ENCODE measurements at places on chromosomes 4 and X.

DNA sequence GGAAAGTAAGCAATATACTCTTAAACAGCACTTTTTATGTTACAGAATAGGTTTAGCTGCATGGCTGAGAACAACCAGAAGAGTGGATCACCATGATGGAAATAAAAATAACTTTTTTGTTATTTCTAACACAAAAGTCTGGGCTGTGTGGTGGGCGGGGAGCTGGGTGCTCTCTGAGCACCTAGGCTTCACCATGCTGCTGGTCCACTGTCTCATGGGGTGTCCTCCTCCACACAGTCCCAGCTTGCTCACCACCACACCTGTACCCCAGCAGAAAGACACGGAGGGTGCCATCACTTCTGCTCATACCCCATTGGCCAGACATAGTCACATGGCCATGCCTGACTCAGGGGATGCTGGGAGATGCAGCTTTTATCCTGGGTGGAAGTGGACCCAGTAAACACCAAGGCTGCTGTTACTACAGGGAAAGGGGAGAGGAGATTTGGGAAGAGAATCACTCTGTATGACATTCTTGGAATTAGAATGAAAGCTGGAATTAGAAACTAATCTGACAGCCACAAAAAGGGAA is 45.0 kb downstream of the CPZ start:
- H3K4me3 ChIP-seq = no peak overlapping the region
- H3K4me1 ChIP-seq = no peaks in the 10 kb centered on the region
- H3K27me3 ChIP-seq = peaks cover 45% of the 10 kb centered on the region
- H3K36me3 ChIP-seq = no peaks in the 10 kb centered on the region
- DNase-seq = no peak

DNA sequence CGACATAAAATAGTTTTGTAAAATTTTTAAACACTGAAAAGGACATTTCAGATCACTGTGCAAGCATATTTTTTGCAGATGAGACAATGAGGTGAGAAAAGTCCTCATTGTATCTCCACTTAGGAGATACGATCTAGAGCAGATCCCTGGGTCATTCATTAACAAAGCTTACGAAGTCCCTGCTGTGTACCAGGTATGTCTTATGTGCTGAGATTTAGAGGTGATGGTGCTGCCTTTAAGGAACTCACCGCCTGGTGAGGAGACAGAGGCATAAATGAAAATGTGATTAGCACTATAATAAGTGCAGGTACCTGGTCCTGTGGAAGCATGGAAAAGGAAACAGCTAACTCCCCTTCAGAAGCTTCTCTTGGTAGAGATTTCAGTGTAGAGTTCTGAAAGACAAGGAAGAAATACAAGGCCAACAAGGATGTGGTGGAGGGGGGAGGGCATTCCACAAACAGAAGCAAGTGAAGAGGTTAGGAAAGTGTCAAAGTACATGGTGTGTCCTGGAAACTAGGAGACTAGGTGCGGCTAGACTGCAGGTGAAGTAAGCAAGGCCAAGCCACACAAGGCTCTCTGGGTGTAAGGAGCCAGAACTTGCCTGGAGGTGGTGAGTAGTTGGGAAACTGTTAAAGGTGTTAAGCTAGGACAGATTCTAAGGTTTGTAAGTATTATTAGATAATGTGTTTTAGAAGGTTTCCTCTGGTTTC is 1.5 kb upstream of the NDNF start:
- H3K36me3 ChIP-seq = no peaks in the 10 kb centered on the region
- no peak overlapping the region for H3K4me3 ChIP-seq
- peaks cover 25% of the 10 kb centered on the region for H3K4me1 ChIP-seq
- no peak for DNase-seq
- H3K27ac ChIP-seq = no peak overlapping the region

DNA sequence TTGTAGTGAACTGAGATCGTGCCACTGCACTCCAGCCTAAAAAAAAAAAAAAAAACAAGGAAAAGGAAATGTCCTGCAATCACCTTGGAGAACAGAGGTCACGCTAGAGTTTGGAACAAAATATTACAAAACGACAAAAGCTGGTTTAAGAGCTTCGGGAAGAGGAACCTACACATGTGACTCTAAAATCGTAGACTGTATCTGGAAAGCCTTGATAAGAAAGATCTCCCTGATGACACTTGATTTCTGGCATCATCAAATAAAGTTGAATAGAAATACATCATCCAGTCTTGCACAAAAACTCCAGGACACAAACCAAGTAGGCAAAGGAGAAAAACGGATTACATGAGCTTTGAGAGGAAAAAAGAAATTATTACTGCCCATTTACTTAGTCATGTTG is 31.1 kb upstream of the DOCK11 start:
- no peaks in the 10 kb centered on the region for H3K27me3 ChIP-seq
- no peak overlapping the region for H3K4me3 ChIP-seq
- no peaks in the 10 kb centered on the region for H3K4me1 ChIP-seq

DNA sequence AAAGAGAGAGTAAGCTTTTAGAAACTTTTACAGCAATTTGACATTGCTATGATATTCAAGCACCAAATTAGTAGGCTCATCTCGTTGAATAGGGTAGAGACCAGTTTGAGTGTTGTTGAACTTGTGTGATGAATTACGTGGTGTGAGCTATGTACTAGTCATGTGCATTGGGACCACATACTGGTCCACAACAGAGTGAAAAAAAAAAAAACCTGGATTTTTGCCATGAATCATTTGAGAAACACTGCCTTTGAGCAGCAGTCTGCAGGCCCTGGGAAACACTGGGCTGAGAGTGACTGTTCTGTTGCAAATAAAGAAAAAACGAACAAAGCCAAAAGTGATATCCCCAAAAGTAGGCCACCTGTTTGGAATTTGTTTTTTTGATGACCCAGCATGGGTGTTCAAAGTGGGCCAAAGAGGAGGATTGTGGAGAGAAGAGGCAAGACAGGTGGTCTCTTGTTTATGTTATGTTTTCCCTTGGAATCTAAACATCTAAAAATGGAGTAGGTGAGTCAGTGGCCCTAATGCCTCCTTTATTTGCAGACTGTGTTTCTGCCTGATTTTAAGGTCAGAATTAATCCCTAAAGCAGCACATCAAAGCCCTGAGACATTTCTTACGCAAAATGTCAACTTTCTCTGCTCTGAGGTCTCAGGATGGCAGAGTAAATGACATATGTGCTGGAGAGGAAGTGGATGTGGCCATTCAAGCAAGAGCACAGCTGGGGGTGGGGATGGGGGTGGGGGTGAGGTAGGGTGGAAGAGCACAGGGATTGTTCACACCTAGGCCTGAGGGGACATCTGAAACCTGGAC is 33.5 kb downstream of the TAF7L start:
- H3K27ac ChIP-seq = no peak overlapping the region
- H3K27me3 ChIP-seq = no peaks in the 10 kb centered on the region
- no peaks in the 10 kb centered on the region for H3K4me1 ChIP-seq
- DNase-seq = no peak

DNA sequence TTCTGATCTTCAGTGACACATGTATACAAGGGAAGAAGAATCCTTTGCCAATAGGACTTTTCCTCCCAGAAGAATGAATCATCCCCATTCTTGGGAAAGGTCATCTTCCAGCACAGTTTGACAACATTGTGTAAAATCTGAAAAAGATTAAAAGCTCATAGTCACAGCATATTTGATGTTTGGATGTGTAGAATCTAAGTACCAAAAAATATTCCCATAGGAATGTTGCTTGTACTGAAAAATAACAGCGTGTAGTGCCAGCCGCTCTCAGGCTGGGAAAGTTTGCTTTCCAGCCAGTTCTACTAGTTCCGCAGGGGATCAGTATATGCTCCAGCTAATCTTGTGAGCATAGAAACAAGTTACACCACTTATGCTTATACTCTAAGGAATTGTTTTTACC is 74.7 kb upstream of the IL13RA1 start:
- H3K4me3 ChIP-seq = no peak overlapping the region
- H3K36me3 ChIP-seq = no peaks in the 10 kb centered on the region
- no peak overlapping the region for H3K27ac ChIP-seq
- H3K27me3 ChIP-seq = peaks cover 9% of the 10 kb centered on the region
- no peaks in the 10 kb centered on the region for H3K4me1 ChIP-seq

DNA sequence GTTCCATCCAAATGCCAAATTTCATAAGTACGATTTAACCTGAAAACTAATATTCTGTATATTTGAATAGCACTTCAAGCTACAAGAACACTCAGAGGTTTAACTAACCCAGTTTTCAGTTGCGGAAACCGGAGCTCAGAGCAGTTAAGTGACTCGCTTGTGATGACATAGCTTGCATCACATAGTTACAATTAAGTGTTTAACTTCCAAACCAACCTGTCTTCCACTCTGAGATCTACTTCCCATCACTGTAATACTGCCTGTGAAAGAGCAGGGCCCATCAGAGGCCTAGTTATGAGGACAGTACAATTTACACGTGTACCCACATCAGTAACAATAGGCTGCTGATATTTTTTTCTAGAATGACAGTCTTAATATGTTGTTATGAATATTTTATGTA is 120.3 kb downstream of the MAD2L1 start:
- DNase-seq = no peak
- peaks cover 6% of the 10 kb centered on the region for H3K4me1 ChIP-seq
- H3K27ac ChIP-seq = no peak overlapping the region
- H3K27me3 ChIP-seq = no peaks in the 10 kb centered on the region
- H3K36me3 ChIP-seq = no peaks in the 10 kb centered on the region

GRCh38 chr4:158018221-158018830 is 154.5 kb downstream of the GASK1B start:
- peaks cover 30% of the 10 kb centered on the region for H3K4me1 ChIP-seq
- no peaks in the 10 kb centered on the region for H3K27me3 ChIP-seq
- no peak overlapping the region for H3K4me3 ChIP-seq
- no peak for DNase-seq
- H3K36me3 ChIP-seq = no peaks in the 10 kb centered on the region

DNA sequence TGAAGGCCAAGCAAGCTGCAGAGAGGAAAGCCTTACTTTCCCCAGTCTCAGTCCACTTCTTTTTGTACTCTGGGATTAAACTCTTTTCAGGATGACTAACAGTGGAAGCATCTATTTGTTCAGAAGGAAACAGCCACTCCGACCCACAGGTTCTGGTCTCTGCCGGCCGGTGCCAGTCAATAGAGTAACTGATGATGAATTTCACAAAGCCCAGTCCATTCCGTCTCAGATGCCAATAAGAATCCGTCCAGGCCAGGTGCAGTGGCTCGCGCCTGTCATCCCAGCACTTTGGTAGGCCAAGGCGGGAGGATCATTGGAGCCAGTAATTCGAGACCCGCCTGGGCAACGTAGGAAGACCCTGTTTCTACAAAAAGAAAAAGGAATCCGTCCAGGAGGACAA is 58.5 kb upstream of the HELT start:
- H3K27ac ChIP-seq = no peak overlapping the region
- no peak overlapping the region for H3K4me3 ChIP-seq
- H3K36me3 ChIP-seq = no peaks in the 10 kb centered on the region
- H3K27me3 ChIP-seq = no peaks in the 10 kb centered on the region
- no peak for DNase-seq

GRCh38 chr4:148441624-148441985 is 609 bp downstream of the NR3C2 start:
- H3K4me3 ChIP-seq = peak overlapping the region; percentile 62
- peaks cover 54% of the 10 kb centered on the region for H3K4me1 ChIP-seq
- no peaks in the 10 kb centered on the region for H3K27me3 ChIP-seq
- peak overlapping the region; percentile 97 for H3K27ac ChIP-seq

DNA sequence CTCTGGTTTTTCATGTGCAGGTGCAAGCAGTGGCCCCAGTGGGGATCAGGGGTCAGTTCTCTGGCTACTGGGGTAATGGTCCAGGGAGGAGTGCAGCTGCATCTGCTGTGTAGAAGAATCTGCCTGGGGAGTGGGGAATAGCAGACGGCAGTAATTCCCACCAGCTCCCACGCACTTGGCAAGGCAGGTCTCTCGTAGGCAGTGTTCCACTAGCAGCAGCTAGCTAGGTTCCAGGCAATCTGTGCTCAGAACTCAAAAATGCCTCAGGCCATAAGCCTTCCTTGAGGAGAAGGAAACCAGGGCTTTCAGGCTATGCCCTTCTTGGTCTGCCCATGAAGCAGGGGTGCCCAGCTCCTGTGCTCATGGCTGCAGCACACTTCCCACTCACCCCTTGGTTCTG is 38.8 kb downstream of the DCLK2 start:
- no peaks in the 10 kb centered on the region for H3K27me3 ChIP-seq
- peak; percentile 22 for DNase-seq
- peaks cover 31% of the 10 kb centered on the region for H3K4me1 ChIP-seq
- no peaks in the 10 kb centered on the region for H3K36me3 ChIP-seq
- H3K27ac ChIP-seq = no peak overlapping the region
- H3K4me3 ChIP-seq = no peak overlapping the region

DNA sequence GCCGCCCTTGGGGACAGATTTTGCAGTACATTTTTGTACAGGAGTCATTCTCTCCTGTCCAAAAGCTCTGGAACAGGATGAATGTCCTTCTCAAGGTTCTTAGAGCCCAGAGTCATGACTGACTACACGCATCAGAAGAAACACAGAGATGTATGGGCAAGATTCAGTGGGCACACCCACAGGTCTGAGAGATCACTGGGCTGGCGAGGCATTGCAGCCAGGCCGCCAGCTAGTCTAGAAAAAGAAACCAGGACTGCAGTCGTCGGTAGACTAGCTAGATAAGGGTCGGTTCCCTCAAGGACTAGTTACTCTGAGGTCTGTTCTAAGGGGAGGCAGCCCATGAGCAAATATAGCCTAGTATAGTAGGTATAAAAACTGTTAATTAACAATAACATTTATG is 19.8 kb downstream of the GBA3 start:
- H3K4me1 ChIP-seq = no peaks in the 10 kb centered on the region
- H3K36me3 ChIP-seq = no peaks in the 10 kb centered on the region
- H3K27ac ChIP-seq = no peak overlapping the region
- DNase-seq = no peak

GRCh38 chr4:88570001-88570400 is 22.3 kb upstream of the HERC3 start:
- H3K4me3 ChIP-seq = no peak overlapping the region
- peaks cover 11% of the 10 kb centered on the region for H3K4me1 ChIP-seq
- no peak for DNase-seq
- H3K27ac ChIP-seq = no peak overlapping the region

- H3K27me3 ChIP-seq = no peaks in the 10 kb centered on the region
- H3K36me3 ChIP-seq = no peaks in the 10 kb centered on the region
- no peaks in the 10 kb centered on the region for H3K4me1 ChIP-seq
- no peak overlapping the region for H3K4me3 ChIP-seq
- no peak overlapping the region for H3K27ac ChIP-seq
- no peak for DNase-seq
Observed at GRCh38 chr4:90122355-90122748, 4.8 kb upstream of the CCSER1 start.

- no peak for DNase-seq
- no peaks in the 10 kb centered on the region for H3K27me3 ChIP-seq
- peak overlapping the region; percentile 88 for H3K27ac ChIP-seq
- H3K4me1 ChIP-seq = no peaks in the 10 kb centered on the region
- no peaks in the 10 kb centered on the region for H3K36me3 ChIP-seq
Observed at GRCh38 chrX:153781428-153782047, 697 bp downstream of the SRPK3 start.

DNA sequence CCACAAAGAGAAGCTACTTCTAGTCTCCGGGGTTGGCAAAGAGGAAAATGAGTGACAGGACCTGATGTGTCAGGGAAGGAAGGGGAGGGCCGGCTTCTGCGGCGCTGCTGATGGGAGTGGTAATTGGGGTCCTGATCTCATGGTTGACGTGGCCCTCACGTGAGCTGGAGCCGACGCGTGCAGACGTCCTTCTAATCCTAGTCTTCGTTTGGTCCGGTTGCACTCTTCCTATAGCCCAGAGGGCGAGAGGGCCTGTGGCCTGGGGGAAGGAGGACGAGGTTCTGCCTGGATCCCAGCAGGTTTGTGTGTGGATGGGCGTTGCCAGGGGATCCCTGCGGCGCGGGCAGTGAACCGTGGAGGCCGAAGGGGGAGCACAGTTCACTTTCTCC is at the start of gene ARMCX1:
Gene ARMCX1, plus strand, starts transcription at position 186 of the 389 bp plus-strand sequence. CDS start 2,384 bp downstream, outside the sequence.
- peak within 1 kb of the TSS; percentile 82 for H3K27ac ChIP-seq
- H3K36me3 ChIP-seq = no peaks in the 10 kb centered on the region
- H3K27me3 ChIP-seq = no peaks in the 10 kb centered on the region
- peak; percentile 77 for DNase-seq
